ENCODE measurements at places on chromosomes 4 and X.

- DNase-seq, result no peak
Measured at GRCh38 chrX:37912304-37912703, 64.9 kb upstream of the DYNLT3 start.

DNA sequence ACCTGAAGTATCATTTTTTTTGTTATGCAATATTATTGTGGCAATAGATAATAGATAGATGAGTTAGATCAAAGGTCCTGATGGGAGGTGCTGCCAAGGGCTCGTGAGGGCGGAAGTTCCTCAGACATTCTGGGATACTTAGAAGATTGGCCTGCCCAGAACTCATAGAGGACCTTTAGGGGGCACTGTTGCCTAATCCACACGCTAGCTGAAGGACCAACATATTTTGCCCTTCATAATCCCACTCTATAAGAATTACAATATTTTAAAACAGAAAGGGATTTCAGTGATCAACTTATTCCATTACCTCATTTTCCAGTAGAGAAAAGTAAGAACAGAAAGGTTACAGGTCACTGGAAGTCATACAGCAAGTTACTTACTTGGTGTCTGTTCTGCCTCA, 22.9 kb upstream of the COX7B2 start:
- DNase-seq, result peak; percentile 27

- DNase-seq, result no peak
Measured at GRCh38 chr4:2062808-2063524, 3.8 kb downstream of the NAT8L start.

GRCh38 chr4:164169591-164169990, 584.3 kb upstream of the SMIM31 start:
- no peak for DNase-seq

GRCh38 chrX:2521092-2521926, 20.5 kb upstream of the DHRSX start:
- no peak for DNase-seq

Data from substantia nigra (tissue), 51 donors.